ENCODE measurements at places on chromosomes 12 and 14.

- no peak for DNase-seq
Measured at GRCh38 chr12:89163918-89164317, 188.4 kb downstream of the DUSP6 start.

DNA sequence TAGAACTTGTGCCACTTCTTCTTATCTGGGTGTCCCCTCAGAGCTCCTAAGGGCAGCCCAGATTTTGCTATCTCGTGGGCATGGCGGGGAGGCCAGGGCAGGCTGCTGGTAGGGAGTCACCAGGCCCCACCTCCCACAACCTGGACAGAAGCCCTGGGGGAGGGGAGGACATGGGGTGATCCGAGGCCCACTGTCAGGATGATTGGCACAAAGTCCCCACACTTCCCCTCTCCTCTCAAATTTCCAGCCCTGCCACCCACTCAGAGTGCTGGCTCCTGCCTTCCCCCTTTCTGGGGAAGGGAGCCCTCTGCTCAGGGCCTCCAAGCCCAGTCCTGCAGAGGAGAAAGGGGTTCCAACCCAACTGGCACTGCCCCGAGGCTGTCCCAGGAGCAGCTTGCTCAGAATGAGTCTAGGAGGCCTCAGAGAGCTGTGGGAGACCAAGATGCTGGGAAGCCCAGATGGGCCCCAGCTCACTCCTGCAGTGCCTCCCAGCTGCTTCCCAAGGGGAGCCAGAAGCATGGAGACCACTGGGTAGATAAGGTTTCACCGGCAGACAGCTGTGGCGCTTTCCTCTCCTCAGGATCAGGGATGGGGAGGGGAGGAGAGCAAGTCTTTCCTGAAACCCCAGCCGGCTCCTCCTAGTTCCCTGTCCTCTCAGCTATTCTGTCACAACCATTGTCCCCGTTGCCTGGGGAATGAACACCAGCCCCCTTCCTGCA, 82.8 kb downstream of the B4GALNT3 start:
- no peak for DNase-seq

DNA sequence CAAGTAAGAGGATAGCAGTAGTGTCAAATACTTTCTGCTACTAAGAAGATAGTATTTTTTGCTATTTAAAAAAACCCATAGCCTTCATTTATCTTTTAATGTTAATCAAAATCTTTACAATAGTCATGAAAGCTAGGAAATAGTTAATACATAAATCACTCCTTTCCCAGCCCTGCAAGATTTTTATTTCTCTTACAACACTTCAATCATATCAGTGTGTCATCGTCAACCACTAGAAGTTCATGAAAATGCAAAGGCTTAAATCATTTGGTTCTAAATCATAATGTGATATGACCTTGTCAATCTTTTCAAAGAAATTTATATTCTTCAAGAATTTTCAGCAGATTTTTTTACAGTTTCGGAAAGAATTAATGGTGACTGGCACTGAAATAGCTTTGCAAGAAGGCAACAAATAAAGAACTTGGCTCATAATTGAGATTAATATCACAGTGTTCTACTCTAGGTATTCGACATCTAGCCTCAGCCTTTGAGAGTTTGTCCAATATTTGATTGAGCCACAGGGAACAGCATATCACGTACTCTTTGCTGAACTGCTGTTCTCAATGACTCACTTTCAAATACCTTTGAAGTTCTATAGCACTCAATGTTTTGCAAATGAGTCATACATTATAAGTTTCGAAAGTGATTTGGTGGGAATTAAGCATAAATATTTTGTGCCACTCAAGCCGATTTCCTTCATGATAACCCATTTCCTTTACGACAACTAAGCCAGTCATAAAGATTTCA, 384.0 kb upstream of the FOXG1 start:
- DNase-seq = no peak

- DNase-seq = no peak
Measured at GRCh38 chr12:132661972-132662371, 25.2 kb downstream of the POLE start.

- no peak for DNase-seq
Measured at GRCh38 chr14:102662636-102663430, 70.4 kb downstream of the RCOR1 start.

GRCh38 chr14:102795060-102795925, 18.0 kb downstream of the TRAF3 start:
- DNase-seq = no peak

- DNase-seq = no peak
Measured at GRCh38 chr14:33657476-33657875, 293.4 kb downstream of the EGLN3 start.

DNA sequence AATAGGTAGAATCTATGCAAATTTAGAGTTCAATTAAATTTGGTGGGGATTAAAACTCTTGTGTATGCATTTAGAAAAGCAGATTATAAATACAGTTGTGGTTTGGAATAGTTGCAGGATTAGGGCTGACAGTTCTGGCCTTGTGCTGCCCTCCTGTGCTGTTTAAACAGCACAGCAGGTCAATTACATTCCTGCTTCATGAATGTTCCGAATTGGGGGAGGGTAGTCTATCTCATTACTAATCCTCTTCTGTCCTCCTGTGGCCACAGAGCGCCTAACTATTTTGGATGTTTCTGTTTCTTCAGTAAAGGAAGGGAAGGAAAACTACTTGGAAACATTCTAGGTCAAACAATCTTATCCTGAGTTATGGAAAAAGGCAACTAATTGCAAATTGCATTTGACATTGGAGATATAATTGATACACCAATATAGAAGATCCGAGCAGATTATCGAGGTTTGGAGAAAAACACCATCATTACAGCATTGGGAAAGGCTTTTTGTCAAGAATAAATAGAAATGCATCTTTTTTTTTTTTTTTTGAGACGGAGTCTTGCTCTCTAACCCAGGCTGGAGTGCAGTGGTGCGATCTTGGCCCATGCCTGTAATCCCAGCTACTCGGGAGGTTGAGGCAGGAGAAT, 8.7 kb upstream of the GPR19 start:
- DNase-seq = peak; percentile 39

GRCh38 chr14:81849714-81850113, 316.1 kb upstream of the SEL1L start:
- DNase-seq = no peak

DNA sequence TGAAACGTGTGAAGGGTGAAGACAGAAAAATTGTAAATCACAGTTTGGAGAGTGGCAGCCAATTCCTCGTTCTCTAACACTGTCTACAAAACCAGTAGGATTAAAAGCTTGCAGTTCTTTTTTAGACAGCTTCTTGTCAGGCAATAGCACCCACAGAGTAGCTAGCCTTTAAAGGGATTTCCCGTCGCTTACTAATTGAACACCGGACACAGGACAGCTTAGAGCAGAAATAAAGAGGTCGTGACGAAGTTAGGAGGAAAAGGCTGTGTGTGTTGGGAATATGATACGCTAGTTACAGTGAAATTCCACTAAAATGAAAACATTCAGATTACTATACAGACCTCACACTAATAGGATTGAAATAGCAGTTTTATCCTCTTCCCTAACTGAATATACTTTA, 149.1 kb upstream of the FLRT2 start:
- no peak for DNase-seq

GRCh38 chr12:53585448-53586125, 40.6 kb downstream of the ATF7 start:
- DNase-seq = no peak

GRCh38 chr12:52059582-52060497, 8.6 kb downstream of the NR4A1 start:
- DNase-seq = no peak

DNA sequence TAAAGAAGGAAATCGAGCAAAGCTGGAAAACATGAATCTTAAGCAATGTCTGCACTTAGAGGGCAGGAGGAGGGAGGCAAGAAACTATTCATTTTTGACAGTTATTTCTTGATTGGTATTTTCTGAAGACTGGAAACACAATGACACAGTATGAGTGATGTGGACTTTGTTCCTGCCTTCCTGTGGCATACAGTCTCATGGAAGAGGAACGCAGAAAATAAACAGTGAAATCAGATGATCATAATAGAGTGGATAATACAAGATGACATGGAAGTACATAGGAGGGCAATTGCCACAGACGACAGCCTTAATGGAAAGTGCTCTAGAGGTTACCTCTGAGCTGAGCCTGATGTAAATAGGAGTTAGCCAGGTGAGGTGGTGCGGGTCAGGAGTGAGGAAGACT, 140.4 kb upstream of the MAX start:
- DNase-seq = no peak

DNA sequence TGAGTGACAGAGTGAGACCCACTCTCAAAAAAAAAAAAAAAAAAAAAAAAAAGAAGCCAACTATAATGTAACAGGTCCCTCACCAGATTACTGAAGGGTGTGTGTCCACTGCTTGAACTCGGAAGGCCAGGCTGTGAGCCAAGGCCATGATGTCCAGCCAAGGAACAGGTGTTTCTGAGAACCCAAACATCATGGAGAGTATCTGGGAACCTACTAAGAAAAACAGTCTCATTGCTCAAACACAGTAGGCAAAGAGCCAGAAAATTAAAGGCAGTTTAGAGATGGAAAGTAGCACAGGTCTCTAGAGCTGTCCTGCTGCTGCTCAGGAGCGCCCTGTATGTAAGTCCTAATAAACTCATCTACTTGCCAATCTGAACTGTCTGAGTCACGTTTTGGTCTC, 12.5 kb upstream of the MAP4K5 start:
- DNase-seq = no peak

DNA sequence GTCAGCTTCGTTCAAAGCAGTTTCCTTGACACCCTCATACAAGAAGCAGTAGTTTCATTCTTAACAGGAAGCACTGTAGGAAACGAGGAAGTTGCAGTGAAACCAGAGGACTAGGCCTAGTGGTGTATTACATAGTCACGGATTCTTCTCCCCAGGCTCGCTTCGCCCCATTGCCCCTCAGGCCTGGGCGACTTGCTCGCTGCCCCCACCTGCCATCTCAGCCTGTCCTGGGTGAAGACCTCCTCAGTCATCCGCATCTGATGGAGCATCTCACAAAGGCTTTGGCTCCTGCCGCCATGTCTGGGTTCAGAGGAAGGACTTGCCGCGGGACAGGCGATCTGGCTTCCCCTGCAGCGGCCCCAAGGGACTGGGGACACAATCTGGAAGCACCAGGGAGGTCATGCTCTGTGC, 93.5 kb downstream of the LMNTD1 start:
- no peak for DNase-seq

- no peak for DNase-seq
Measured at GRCh38 chr14:97177016-97177415, 379.8 kb downstream of the VRK1 start.

DNA sequence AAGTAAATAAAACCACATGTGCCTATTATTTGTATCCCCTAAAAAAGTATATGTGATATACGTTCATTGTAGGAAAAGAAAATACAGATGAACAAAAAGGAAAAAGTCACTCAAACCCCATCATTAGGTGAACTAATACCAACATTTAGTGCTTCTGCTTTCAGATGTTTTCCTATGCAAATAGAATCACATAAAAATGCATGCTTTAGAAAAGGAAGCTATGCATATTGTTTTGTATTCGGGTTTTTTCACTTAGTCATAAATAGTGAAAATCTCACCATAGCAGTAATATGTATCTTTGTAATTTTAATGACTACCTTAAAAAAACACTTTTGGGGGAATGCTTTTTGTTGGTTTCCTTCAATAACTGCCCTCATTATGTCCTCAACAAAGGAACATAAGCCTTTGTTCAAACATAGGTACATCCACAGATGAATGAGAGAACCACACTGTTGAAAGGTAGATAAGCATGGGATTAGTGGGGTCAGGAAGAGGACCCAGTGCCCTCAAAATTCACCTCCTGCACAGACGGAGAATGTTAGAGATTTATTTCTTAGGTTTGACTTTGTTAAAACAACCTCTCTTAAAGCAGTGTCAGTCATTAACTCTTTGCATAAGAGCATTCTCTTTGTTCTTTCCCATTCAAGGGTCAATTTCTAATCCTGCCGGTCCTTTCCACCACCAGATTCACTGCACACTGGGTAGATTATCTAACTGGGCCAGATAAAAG, 6.5 kb downstream of the AMDHD1 start:
- no peak for DNase-seq

DNA sequence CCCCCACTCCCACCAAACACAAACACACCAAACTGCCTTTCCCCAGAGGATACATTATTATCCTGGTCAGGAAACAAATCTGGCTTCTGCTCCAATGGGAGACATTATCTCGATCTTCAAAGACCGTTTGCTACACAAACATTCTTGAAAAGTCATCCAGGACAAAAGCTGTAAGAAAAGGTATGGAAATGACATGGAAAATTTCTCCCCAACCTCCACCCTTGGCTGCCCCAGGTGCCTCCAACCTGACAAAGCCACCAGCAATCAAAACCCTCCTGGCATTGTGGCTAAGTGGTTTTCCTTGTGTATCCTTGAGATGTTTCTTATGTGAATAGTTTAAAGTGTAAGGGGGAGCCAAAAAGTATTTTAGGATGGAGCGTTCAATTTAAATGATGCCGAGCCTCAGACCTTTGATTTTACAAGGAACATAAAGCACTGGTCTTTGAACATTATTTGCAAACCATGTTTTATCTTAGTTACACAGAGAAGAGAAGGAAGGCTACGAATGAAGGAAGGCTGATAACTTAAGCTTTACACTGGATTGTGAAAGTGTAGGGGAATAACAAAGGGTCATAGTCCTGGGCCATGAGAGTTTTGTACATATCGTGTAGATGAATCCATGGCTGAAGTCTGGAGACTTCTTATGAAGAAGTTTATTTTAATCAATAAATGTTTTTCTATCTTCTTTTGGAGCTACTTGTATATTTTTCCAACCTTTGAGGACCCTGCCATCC, 418.9 kb upstream of the TMTC1 start:
- no peak for DNase-seq

DNA sequence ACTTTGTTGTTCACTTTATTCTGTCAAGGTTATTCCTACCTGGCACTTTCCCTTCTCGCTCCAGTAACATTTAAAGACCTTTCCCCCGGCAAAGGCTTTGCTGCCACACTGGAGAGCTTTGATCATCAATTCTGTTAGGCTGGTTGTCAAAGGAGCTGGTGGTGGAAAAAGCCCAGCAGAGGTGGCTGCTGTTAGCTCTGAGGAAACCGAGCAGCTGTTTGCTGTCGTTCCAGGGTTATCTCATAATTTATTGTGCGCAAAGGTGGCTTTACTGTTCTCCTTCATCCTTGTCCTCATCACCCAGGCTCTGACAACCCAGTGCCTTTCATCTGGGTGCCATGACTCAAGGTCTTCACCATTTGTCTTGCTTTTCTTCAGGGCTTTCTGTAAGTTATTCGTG, 38.2 kb upstream of the CRADD start:
- DNase-seq = peak; percentile 45

GRCh38 chr12:321606-322326, 59.1 kb upstream of the SLC6A13 start:
- DNase-seq = no peak

DNA sequence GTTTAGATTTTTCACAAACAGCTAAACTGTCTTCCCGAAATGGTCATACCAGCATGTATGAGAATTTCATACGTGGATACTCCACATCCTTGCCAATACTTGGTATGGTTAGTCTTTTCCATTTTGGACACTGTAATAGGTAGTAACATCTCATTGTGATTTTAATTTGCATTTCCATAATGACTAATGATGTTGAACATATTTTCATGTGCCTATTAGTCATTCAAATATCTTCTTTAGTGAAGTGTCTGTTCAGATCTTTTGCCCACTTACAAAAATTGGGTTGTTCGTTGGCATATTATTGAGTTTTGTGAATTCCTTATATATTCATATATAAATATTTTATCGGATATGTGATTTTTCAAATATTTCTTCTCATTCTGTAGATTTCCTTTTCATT, 78.0 kb upstream of the GNG2 start:
- DNase-seq = no peak

- no peak for DNase-seq
Measured at GRCh38 chr14:53882684-53883083, 73.9 kb downstream of the BMP4 start.

- no peak for DNase-seq
Measured at GRCh38 chr14:67513631-67514108, 19.4 kb upstream of the PLEKHH1 start.

GRCh38 chr12:52784909-52785308, 7.8 kb upstream of the KRT76 start:
- DNase-seq = no peak

Measured in NCI-H187 (cell line).